NCI-H2107 (cell line): ENCODE measurements at places on chromosomes 4 and X.

- no peak for DNase-seq
These were observed 951.2 kb downstream of the TECRL start for GRCh38 chr4:63458010-63458409.

- no peak for DNase-seq
These were observed at the start of gene TMEM150C for GRCh38 chr4:82561786-82562563. TMEM150C (minus strand) TSS chr4:82561988; CDS start chr4:82504657, 57,331 bp downstream.

DNA sequence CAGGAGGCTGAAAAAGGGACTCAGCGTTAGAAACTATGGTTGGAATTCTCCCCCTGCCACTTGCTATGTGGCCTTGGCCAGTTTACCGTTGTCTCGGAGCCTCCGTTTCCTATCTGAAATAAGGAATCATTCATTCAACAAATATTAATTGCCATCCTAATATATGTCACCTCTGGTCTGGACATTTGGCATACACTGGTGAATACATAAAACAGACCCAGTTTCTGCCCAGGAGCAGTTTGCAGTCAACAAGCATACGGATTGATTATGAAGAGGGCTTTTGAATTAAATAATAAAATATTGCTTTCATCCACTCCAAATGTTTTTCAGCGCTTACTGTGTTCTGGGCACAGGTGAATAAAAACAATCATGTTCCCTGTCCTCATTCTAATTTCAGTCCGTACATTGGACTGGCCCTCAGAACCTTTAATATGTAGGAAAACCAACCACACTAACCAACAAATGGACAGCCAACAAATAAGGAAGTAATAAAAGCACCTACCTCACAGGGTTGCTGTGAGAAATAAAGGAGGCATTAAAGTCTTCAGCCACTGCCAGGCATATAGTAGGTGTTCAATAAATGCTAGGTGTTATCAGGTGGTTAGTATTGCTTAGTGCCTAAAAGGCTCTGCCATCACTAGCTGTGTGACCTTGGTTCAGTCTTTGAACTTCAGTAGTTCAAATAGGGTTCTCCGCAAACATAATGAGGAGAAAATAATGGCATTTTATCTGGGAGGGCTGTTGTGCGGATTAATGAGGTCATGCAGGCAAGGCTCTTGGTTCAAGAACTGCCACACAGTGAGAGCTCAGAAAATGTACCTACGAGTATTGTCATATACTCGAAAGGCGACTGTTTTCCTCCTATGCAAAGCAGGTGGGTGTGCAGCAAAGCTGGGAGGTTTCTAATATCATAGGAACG, 7.3 kb upstream of the GSX2 start:
- DNase-seq, result no peak

DNA sequence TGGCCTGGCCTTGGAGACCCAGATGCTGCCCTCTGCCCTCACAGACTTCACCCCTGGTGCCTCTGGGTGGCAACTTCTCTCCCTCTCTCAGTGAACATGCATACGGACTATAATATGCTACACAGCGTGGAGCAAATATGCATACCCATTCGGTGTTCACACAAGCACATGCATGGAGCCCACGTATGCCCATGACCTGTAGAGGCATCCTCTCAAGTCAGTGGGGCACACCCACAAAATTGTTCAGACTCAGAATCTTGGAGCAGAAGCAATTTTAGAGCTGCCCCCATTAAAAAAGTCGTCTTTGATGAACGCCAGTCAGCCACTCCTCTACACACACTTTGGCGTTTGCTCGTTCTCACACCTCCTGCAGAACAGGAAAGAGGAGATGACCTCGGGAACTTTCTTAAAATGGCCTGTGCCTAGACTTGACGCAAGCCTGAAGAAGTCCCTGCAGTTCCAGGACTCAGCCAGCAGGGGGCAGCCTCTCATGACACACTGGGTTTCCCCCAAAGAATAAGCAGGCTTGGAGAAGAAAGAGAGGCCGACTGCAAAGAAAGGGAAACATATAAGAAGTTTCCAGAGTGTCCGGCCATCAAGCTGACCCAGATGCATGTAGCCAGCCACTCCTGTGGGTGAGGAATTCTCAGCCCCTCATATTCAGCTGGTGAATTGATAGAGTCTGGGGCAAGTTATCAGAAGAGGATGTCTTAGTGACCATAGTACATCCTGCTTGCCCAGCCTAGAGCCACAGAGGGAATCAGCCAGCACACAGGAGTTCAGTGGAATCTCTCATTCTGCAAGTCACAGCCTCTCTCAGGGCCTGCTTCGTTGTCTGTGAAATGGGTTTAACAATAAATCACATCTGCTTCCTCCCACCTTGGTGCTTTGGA, 17.3 kb downstream of the APLN start:
- peak; percentile 14 for DNase-seq

DNA sequence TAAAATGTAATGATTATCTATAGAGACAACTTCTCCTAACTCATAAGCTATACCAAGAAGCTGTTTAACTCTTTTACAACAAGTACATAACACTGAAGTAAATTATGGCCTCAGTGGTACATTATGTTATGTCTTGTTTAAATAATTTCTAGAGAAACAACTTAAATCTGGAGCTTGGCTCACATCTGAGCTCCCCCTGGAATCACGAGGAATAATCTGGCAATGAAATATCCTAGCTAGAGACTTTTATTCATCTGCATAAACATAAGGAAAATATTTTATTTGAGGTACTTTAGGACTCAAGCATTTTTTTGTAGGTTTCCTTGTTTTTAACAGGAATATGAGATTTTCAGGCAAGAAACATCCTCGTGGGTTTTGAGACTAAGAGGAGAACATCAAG, 354.7 kb upstream of the SLC7A11 start:
- no peak for DNase-seq
